Amniotic stem cell (primary cell): ENCODE measurements at places on chromosomes 5 and 9.

- peak; percentile 39 for DNase-seq
Measured at GRCh38 chr5:35771300-35771699, 85.4 kb upstream of the IL7R start.

DNA sequence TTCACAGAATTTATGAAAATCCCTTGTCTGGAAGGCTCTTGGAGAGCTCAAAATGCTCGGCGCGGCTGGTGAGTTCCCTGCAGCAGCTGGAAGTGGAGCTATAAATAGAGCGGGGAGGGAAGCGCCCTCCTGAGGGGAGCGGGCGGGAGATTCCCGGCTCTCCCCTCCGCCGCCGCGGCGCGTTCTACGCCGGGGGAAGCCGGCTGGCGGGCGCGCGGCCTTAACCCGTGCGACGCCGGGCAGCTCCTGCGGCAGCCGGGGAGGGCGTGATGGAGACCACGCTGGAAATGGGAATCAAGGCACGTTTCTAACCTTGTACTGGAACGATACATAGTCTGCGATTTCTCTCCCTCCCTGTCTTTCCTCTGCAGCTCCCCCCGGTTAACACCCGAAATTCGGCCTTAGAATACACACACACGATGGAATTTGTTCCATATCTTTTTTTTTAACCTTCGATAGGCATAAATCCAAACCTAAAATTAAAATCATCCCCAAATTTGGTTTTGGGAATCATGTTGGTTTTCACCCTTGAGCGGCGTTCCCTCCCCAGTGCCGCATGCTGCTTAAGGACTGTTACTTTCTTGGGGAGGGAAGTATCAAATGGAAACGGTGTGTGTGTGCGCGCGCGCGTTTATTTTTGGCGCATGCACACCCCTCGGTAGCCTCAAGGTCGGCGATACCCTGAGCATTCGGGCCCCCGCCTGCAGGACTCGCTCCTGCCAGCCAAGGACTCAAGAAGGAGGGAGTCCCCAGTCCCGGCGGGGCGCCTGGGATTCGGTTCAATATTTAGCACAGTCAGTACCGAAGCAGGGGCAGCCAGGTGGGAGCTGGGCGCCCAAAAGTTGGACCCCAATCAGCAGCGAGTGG, 306.3 kb upstream of the KCNN2 start:
- DNase-seq = peak; percentile 32

DNA sequence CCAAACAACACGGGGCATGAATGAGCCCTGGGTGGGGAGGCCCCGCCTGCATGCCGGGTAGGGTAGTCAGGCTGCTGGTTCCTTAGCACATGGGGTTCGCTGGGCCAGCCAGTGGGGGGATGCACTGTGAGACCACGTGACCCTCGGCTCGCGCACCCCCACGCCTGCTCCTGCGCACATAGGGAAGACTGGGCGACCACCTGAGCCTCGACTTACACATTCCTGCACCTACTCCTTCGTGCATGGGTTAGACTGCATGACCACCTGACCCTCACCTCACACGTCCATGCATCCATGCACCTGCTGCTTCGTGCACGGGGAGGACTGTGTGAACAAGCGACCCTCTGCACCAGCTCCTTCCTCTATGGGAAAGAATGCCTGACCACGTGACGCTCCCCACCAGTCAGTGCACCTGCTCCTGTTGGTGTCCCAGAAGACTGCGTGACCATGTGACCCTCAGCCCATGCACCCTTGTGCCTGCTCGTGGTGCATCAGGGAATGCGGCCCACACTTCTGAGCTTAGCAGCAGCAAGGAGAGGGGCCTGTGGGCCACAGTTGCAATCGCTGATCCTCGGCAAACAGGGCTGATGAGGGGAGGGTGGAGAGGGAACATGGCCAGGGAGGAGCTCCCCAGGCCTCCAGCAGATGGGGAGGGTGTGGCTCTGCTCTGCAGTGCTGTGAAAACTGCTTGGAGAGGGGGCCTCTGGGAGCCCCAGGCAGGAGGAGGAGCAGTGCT, 18.1 kb downstream of the LPCAT1 start:
- no peak for DNase-seq

- no peak for DNase-seq
Measured at GRCh38 chr9:134373953-134374300, 47.7 kb downstream of the RXRA start.
